ENCODE measurements at places on chromosomes 2 and 18. TPM values are rescaled to one million over a fixed set of nuclear protein-coding genes. Genes with fewer than 3 reads are reported as not detected.

HRH4 gene
- not detected for total RNA-seq

TCF23 gene
- total RNA-seq: not detected

ALLC gene
- total RNA-seq: not detected

LYPD1 gene
- 0.64 TPM for total RNA-seq

OSBPL6 gene
- total RNA-seq: 2.9 TPM

IL1RL1 gene
- 108 TPM for total RNA-seq

CETN1 gene
- not detected for total RNA-seq

APLF gene
- 2.6 TPM for total RNA-seq

LRRTM4 gene
- not detected for total RNA-seq

UGGT1 gene
- 26.5 TPM for total RNA-seq

SLC16A14 gene
- total RNA-seq: 1.2 TPM

SF3B6 gene
- 169 TPM for total RNA-seq

MDH1B gene
- 1.3 TPM for total RNA-seq

AQP12B gene
- total RNA-seq: not detected

VIT gene
- 0.39 TPM for total RNA-seq

Measured in epithelial cell of alveolus of lung (primary cell).